ENCODE measurements at places on chromosomes 13 and 19.

GRCh38 chr13:72645521-72645920 lies 81.9 kb downstream of the MZT1 start:
- DNase-seq, result no peak

GRCh38 chr19:2978772-2979171 lies 1.4 kb downstream of the TLE6 start:
- DNase-seq, result no peak

GRCh38 chr19:24074720-24075454 lies 12.1 kb upstream of the ZNF254 start:
- DNase-seq, result no peak

DNA sequence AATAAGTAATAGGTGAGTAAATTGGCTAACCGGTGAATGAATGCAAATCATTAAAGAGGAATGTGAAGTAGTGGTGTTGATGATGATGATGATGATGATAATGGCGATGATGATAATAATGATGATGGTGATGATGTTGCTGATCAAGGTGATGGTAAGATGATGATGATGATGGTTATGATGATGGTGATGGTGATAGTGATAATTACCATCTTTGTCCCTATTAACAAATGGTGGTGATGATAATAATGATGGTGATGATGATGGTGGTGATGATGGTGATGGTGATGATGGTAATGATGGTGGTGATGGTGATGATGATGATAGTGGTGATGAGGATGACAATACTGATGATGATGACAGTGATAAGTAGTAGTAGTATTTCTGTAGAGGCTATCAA lies 452.6 kb downstream of the ZNF536 start:
- DNase-seq, result no peak

DNA sequence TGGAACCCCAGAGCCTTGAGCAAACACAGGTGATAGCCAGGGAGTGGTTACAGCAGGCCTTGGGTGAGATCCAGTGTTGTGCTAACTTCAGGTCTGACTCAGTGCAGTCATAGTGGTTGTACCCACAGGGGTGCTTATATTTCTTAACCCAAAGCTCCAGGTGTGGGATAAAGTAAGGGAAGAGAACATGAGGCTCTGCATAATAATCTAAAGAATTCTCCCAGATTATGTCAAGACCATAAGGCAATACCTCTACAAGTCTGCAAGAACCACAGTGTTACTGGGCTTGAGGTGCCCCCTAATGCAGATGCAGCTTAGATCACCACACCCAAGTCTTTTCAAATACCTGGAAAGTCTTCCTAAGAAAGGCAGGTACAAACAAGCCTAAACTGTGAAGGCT lies 485.4 kb downstream of the RFC3 start:
- DNase-seq, result no peak

GRCh38 chr13:80359414-80359777 lies 18.5 kb upstream of the SPRY2 start:
- DNase-seq, result no peak
